A172 (cell line): ENCODE measurements at places on chromosomes 6 and 20.

DNA sequence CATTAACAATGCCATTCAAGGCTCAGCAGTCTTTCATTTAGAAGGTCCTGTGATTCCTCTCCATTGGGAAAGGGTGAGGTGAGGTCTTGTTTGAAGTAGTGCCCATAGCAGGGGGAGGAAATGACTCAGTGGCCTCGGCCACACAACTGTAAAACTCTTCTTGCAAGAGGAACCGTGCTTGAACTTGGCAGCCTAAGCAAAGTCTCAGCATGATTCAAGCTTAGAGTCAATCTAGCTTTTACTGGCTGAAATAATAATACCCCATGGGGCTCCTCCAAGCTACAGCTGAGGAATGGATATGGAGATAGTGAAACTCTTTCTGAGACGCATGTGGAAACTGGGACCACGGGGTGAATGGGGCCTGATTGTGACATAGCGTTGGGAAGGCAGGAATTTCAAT lies 428.2 kb downstream of the BMP2 start:
- DNase-seq, result no peak

GRCh38 chr6:30814146-30815040 lies 69.9 kb upstream of the DDR1 start:
- peak; percentile 91 for DNase-seq

DNA sequence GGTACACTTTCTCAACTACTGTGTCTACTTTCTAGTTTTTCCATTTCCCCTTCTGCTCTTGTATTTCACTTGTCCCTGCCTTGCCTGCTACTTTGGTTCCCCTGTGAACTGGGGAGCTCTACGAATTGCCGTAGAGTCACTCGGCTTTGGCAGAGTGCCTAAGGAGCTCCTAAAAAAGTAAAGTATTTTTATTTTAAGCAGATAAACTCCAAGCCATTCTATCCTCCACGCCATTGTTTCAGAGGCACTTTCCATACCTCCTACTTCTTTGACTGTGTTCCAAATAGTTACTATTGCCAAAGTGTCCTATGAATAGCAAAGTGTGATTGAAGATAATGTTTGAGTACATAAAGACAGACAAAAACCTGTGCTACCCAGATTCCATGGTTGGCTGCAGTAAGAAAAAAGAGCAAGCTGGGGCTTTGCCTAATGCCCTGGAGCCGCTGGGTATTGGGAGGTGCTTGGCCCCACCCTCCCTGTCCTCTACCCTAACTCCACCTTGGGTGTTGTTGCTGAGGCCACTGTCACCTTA lies 5.1 kb upstream of the MBOAT1 start:
- DNase-seq, result no peak

DNA sequence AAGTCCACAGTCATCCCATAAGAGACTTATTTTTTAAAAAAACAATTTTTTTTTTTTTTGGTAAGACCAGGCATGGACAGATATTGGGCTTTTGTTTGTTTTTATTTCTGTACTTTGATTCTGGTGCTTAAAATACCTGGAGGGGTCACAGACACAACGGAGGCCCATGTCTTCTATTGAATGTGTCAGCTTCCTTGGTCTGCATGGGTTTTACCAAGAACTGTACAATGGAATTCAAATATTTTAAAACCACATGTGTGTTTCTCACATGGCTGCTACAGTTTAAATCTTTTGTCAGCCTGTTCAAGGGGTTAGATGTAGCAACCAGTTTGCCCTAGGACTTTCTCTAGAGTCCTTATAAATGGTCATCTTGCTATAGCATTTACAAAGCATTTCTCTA lies 139.8 kb downstream of the SOX4 start:
- no peak for DNase-seq

- DNase-seq, result no peak
Measured at GRCh38 chr20:8127553-8128255, 4.4 kb upstream of the PLCB1 start.

DNA sequence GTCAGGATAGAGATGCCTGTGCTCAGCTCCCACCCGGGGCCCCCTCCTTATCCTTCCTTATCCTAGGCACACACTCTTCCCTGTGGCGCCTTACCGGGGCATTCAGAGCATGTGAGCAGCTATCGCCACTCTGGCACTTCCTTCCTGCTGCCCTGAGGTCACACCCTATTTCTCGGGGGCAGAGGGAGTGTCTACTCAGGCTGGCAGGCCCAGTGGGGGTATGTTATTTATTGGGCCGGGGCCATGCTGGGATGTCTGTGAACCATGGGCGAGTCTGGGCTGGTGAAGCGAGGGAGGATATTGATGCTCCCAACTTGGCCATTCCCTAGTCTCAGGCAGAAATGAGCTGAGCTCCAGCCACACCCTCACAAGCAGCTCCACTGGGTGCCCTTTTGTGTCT lies 3.9 kb upstream of the LY6G6D start:
- DNase-seq, result no peak

DNA sequence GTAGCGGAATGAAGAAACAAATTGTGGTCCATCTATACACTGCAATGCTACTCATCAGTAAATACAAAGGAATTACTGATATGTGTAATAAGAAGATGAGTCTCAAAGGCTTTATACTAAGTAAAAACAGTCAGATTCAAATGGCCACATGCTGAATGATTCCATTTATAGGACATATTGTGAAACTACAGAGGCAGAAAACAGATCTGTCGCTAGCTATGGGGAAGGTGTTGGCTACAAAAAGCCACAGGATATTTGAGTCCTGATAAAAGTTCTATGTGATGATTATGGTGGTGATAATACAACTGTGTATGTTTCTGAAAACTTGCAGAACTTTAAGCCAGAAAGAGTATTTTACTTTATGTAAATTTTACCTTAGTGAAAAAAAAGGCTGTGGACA lies 313.2 kb downstream of the HDGFL1 start:
- DNase-seq, result no peak

DNA sequence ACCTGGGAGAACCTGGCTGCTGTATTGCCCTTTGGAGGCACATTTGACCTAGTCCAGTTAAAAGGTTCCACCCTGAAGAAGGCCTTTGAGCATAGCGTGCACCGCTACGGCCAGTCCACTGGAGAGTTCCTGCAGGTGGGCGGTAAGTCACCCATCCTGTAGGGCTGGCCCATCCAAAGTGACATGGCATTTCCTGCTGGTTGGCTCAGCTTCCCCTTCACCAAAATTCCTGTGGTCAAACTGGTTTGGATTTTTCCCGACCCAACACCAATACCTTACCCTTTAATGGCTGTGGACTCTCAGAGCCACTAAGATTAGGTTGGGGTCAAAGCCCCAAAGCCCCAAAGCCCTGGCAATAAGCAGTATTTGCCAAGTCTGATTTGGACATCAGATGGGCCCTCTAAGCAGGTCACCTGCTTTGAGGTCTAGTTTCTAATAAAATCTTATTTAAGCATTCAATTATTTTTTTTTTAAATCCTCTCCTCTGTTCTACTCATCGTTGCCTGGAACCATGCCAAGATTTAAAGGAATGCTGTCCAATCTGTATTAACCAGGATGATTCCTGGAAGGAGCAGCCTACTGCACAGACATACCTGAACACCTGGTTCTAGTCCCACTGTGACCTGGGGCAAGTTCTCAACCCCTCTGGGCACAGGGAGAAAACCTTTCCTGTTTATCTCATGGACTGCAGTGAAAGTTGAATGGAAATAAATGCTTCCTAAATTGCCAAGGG lies 40.8 kb downstream of the NT5E start:
- DNase-seq, result peak; percentile 88

GRCh38 chr6:92723390-92723931 lies 695.9 kb downstream of the EPHA7 start:
- no peak for DNase-seq

DNA sequence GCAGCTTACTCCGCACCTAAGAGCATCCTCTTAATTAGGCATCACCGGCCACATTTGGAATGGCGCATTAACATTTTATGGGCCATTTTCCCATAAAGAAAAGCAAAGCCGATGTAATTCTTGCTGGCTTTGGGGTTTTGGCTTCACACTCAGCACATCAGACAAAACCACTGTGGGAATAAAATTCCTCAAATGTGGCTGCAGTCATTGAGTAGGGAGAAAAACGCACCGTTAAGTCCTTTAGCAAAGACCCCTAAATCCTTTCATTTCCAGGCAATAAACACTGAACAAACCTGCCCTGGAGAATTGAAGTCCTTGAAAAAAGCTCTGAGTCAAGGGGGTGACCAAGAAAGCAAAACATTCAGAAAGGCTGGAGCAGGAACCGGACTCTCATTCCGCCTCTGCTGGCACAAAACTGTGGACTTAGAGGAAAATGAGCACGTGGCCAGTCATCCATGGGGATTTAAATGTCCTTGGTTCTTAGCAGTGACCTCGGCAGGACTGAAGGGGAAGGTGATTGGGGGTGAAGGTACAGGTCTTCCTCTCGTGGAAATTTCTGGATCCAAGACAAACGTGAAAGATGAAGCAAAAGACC lies 102.9 kb downstream of the CDH4 start:
- no peak for DNase-seq

GRCh38 chr20:664576-664975 lies 11.0 kb downstream of the SCRT2 start:
- no peak for DNase-seq

- DNase-seq, result no peak
Measured at GRCh38 chr20:35006009-35006408, 50.3 kb downstream of the MYH7B start.

DNA sequence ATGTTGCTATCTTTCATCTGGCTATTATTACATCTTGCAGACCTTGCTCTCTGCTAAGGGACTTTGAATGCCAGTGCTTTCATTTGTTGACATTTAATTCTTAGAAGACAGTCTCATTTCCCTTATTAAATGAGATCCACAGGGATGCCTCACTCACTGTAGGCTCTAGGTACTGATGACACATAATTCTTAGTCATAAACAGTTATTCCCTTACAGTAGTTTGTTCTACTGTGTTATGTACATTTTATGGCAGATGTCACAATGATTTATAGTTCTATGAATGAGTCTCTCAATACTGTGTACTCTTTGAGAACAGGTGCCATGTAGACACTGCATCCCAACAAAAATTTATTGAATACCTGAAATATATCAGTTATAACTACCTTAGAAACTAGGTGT lies 70.3 kb downstream of the FAM83B start:
- peak; percentile 62 for DNase-seq

DNA sequence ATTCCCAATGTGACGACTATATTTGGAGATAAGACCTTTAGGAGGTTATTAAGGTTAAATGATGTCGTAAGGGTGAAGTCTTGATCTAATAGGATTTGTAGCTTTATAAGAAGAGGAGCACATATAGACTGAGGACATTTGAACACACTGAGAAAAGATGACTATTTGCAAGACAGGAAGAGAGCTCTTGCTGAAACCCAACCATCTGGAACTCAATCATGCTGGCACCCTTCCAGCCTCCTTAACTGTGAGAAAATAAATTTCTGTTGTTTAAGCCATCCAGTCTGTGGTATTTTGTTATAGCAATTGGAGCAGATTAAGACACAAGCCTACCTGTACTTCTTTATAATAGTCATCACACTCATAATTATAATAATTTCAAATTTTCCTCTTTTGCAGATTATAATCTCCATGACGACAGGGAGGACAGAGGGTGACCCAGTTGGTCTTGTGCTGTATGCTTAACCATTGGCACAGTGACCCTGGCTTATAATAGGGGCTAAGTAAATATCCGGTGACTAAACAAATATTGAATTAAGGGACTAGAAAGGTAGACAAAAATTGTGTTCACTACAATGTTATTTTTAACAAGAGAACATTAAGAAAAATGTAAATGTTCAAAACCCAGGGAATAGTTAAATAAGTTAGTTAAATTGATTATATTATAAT lies 206.4 kb upstream of the HDDC2 start:
- peak; percentile 16 for DNase-seq

DNA sequence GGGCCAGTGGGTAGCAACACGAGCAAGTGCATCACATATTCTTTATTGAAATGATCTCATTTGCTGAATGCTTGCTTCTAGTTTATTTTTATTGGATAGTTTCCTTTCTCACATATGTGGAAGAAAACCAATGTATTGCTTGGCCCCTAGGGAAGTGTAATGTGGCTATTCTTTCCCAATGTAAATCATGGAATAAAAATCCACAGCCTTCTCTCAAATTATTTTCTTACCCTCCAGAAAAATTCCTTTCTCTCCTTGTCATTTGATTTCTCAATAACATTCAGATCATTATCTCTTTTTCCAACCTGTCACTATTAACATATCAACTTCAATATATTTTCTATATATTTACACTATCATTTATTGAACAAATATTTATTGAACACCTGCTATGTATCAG lies 51.9 kb upstream of the PTPRK start:
- no peak for DNase-seq

DNA sequence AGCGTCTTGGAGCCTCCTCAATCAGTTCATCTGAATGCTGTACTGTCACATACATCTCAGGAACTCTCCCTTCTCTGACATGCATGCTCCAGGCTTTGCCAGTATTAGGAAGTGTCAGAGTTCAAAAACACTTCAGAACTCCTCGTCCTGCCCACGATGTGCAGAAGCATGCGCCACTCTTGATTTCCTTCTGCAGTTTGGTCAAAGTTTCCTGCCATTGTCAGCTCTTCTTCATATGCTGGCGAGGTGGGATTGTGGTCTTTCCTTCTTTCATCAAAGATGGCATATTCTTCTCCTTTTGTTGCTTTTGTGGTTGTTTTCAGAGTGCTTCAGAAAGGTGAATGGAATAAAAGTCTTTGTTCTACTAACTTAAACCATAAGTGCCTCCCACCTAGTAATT lies 21.0 kb downstream of the SLC13A3 start:
- DNase-seq, result no peak

GRCh38 chr6:3712827-3713665 lies 38.5 kb downstream of the PXDC1 start:
- no peak for DNase-seq

DNA sequence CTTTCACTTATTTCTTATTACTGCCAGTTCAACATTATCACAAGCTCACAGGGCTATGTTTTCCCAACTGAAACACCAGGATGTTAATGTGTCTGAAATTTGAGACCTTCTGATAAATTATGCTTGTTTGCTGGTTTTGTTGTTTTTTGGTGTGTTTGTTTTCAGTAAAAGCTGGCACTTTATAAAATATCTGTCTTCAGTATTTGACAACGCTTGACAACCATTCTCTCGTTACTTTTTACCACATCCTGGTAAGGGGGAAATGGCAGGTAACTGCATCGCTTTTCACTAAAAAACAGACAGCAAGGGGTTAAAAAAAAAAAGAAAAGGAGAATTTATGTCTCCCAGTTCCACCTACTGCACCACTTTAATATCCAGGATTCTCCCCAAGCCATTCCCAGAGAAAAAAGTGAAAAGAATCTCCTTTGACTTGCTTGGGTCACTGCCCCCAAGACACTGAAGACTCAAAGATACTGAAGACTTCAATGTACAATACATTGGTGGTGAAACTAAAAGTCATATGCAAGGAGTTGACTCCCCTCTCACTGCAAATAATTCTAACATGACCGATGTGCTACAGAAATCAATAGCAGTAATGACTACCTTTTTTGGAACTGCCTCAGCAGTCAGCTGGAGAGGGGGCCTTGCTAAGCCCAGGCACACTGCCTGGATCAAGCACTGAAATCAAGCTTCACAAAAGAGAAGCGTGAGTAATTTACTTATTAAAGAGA lies 88.9 kb downstream of the HIVEP2 start:
- no peak for DNase-seq

DNA sequence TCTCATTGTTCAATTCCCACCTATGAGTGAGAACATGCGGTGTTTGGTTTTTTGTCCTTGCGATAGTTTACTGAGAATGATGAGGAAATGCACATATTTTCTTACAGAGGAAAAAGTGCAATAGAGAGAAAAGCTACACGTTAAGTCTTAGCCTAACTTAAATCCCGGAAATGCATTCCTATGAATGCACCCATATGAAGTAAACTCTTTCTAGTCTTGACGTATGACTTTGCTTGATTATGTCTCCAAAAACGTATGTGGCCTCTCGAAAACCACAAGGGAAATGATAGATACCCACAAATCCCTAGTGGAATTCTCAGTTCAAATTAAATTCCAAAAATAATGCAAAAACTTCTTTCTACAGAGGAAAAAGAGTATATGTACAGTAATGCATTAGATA lies 90.7 kb upstream of the SASH1 start:
- DNase-seq, result no peak
